ENCODE measurements at places on chromosomes 2 and 18. TPM values are rescaled to one million over a fixed set of nuclear protein-coding genes. Genes with fewer than 3 reads are reported as not detected.

MARCHF4 gene
- 7.7 TPM for total RNA-seq

MTCL1 gene
- total RNA-seq: 29.6 TPM

MAP3K19 gene
- not detected for total RNA-seq

SIX2 gene
- 11.9 TPM for total RNA-seq

LRRC30 gene
- not detected for total RNA-seq

FOXI3 gene
- total RNA-seq: not detected

SLC8A1 gene
- total RNA-seq: 13.5 TPM

ABCA12 gene
- total RNA-seq: 1.8 TPM

NEMP2 gene
- 8.3 TPM for total RNA-seq

CDCA7 gene
- 34.2 TPM for total RNA-seq

SLC5A7 gene
- not detected for total RNA-seq

CPO gene
- total RNA-seq: not detected

KCNIP3 gene
- 3.5 TPM for total RNA-seq

OXER1 gene
- total RNA-seq: not detected

ASB18 gene
- total RNA-seq: not detected

PSD4 gene
- 29.6 TPM for total RNA-seq

SRD5A2 gene
- not detected for total RNA-seq

CHN1 gene
- total RNA-seq: 14.0 TPM

BMP10 gene
- total RNA-seq: not detected

SIGLEC15 gene
- 1.0 TPM for total RNA-seq

NGEF gene
- total RNA-seq: 52.2 TPM

ELOA2 gene
- total RNA-seq: not detected

POMC gene
- total RNA-seq: not detected

SNRPD1 gene
- 57.6 TPM for total RNA-seq

KCNK3 gene
- not detected for total RNA-seq

PROKR1 gene
- not detected for total RNA-seq

CREG2 gene
- 9.0 TPM for total RNA-seq

SDC1 gene
- total RNA-seq: 128 TPM

COX5B gene
- total RNA-seq: 310 TPM

NPPC gene
- total RNA-seq: not detected

M1AP gene
- 7.7 TPM for total RNA-seq

ZNF521 gene
- total RNA-seq: not detected

ANKZF1 gene
- total RNA-seq: 65.1 TPM

REG3G gene
- total RNA-seq: not detected

RAX gene
- not detected for total RNA-seq

ACOXL gene
- total RNA-seq: 10.7 TPM

UGT1A6 gene
- total RNA-seq: 549 TPM

MROH2A gene
- 2.9 TPM for total RNA-seq

GAL3ST2 gene
- total RNA-seq: 3.9 TPM

ANKRD30B gene
- not detected for total RNA-seq
